ENCODE measurements at places on chromosomes 4 and X. TPM values are rescaled to one million over a fixed set of nuclear protein-coding genes. Genes with fewer than 3 reads are reported as not detected.

Gene SLC9B1
- polyA plus RNA-seq = not detected

Gene SPANXD
- polyA plus RNA-seq = not detected

Gene MSMO1
- polyA plus RNA-seq = 11.2 TPM

Gene GAGE1
- not detected for polyA plus RNA-seq

Gene PF4V1
- polyA plus RNA-seq = not detected

Gene CHST7
- 1.0 TPM for polyA plus RNA-seq

Gene PRDM5
- 4.6 TPM for polyA plus RNA-seq

Gene ITGB1BP2
- polyA plus RNA-seq = 10.8 TPM

Gene CXorf49
- polyA plus RNA-seq = not detected

Gene RBM46
- not detected for polyA plus RNA-seq

Gene TXK
- polyA plus RNA-seq = 0.87 TPM

Gene BTC
- polyA plus RNA-seq = 11.1 TPM

Gene CDX4
- polyA plus RNA-seq = not detected

Gene OPRPN
- polyA plus RNA-seq = not detected
